ENCODE measurements at places on chromosomes 11 and 22.

GRCh38 chr22:39317084-39317774 lies 2.2 kb downstream of the RPL3 start:
- DNase-seq = no peak

DNA sequence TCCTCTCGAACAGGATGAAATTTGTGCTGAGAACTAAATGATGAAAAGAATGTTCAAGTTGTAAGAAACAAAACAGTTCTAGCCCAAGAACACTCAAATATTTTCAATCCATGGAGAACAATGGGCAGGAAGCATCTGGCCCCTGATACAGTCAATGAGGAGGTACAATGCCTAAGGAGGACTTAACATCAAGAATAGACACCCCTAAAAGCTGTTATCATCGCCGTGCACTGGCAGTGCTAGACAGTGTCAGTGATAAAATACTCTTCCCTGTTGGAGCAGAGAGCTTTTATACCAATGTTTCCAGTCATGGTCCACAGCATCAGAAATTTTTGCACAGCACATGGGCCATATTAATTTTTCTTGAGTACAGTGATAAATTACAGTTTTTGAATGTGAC lies 20.2 kb upstream of the VSTM5 start:
- DNase-seq = no peak

GRCh38 chr22:32994898-32995297 lies 63.3 kb downstream of the SYN3 start:
- no peak for DNase-seq

- DNase-seq = no peak
These were observed 18.1 kb downstream of the MCM5 start for GRCh38 chr22:35418088-35418487.

DNA sequence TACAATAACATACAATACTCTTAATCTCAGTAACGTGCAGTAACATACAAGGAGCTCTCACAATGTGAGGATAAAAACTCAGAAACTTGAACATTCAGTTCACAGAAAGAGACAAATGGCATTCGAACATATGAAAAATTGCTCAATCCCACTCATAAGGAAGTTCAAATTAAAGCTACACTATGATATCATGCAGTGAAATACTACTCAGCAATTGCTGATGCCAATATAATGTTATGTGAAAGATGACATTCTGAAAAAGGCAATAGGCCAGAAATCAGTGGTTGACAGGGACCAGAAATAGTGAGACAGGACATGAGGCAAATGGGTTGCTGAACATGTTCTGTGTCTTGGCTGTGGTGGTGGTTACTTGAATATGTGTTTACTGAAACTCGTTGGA lies 33.7 kb upstream of the PITPNB start:
- DNase-seq = no peak

DNA sequence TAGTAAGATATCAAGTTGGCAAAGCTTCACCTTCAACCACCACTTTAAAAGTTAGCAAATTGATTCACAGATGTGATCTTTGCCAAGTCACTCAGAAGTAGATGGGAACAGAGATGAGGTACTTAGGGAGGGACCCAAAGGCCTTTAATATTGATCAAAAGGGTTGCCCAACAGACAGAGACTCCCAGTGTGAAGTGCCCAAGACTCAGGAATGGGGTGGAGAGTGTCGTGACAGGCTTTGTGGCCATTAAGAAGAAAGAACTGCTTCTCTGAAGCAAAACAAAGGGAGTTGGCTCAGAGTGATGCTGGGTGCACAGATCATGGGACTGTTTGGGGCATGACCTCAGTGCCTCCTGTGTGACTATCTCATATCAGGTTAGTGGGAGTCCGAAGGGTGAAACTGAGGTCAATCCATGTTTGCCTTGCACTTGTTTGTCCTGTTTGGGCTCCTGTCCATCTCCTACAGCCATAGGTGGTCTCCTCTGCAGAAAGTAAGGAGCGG lies 132.3 kb downstream of the APIP start:
- no peak for DNase-seq

- no peak for DNase-seq
These were observed 100.4 kb upstream of the PARVA start for GRCh38 chr11:12276831-12277475.

- DNase-seq = no peak
These were observed 23.0 kb downstream of the FDX1 start for GRCh38 chr11:110452720-110453119.

DNA sequence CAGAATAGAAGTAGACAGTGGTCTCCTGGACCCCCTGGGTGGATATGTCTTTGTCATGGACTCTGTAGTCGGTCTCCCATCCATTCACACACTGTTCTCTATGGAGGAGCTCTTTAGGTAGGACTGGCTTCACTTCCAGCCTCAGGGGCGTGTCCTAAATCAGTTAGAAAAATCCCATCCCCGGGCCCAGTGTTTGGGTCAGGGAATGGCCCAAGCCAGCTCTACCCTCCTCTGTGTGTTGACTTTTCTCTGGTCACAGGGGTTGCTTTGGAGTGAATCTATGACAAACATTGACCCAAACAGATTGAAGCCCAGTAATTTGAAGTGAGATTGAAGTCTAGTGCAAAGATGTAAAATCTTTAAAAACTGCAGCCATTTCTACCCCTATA lies 34.0 kb downstream of the WEE1 start:
- no peak for DNase-seq

- no peak for DNase-seq
These were observed 252.1 kb upstream of the CCDC179 start for GRCh38 chr11:23112390-23112789.

- DNase-seq = no peak
These were observed 157.6 kb upstream of the BLID start for GRCh38 chr11:122273476-122274191.

DNA sequence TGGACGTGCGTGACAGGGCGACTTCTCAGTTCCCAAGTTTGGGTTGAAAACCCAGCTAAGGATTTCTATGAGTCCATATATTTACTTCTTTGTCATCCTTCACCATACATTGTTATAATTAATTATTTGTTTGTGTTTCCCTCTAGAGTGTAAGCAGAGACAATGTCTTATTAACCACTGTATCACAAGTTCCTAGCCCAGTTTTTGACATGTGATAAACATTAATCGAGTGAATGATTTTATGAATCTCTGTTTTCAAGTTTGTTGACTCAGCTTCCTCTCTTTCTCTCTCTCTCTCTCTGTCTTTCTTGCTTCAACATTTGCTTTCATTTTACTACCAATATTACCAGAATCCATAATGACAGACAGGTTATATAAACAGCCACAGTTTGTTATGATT lies 1259.6 kb upstream of the TENM4 start:
- DNase-seq = no peak

GRCh38 chr11:3042496-3043314 lies 14.5 kb downstream of the CARS1 start:
- DNase-seq = no peak

DNA sequence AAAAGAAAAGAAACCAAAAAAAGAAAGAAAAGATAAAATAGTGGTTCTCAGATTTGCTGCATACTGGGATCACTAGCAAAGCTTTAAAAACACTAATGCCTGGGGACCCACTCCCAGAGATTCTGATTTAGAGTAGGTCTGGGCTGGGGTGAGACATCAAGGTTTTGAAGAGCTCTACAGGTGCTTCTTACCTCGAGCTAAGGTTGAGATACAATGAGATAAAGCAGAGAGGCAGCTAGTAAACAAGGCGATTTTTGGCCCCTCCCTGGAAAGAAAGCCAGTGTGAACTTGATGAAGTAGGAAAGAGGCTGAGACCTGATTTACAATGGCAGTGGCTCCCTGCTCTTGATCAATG lies 327.6 kb upstream of the CCDC90B start:
- no peak for DNase-seq

- no peak for DNase-seq
These were observed 1.1 kb upstream of the APLP2 start for GRCh38 chr11:130068546-130068985.

- no peak for DNase-seq
These were observed 11.3 kb downstream of the PHRF1 start for GRCh38 chr11:587546-587945.

- no peak for DNase-seq
These were observed 10.4 kb downstream of the SPATA19 start for GRCh38 chr11:133834682-133835592.

- no peak for DNase-seq
These were observed 16.2 kb downstream of the MUC6 start for GRCh38 chr11:1020211-1020905.

DNA sequence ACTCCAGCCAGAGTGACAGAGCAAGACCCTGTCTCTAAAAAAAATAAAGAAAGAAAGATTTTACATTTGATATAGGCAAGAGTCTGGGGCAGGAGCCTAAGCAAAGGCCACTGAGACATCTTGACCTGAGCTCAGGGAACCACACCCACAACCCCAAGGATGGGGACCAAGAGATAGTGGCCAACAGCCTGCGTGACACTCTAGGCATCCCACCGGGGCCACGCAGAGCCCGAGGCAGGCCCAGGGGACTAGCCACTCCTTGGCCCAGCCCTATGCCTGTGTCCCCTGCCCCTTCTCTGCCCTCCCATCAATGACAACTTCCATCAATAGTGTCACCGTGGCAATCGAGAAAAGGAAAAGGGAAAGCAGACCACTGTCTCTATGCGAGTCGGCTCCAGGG lies 41.1 kb downstream of the MN1 start:
- DNase-seq = no peak

GRCh38 chr11:111633248-111633647 lies 31.0 kb downstream of the SIK2 start:
- DNase-seq = no peak

DNA sequence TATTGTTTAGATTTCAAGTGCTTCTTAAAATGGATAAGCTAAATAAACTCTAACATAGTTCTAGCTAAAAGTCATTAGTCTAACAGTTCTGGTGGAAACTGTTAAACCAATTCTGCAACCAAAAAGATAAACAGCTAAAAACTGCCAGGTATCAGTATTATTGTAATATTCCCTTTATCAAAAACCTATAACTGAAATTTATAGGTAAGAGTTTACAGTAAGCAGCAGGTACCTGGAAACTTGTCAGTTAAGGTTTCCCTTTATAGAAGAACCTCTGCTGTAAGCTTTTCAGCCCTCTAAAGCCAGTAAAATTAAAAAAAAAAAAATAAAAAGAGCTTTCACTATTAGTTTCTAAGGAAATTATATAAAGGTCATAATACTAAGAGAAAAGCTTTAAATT lies 61.0 kb downstream of the LIF start:
- no peak for DNase-seq

DNA sequence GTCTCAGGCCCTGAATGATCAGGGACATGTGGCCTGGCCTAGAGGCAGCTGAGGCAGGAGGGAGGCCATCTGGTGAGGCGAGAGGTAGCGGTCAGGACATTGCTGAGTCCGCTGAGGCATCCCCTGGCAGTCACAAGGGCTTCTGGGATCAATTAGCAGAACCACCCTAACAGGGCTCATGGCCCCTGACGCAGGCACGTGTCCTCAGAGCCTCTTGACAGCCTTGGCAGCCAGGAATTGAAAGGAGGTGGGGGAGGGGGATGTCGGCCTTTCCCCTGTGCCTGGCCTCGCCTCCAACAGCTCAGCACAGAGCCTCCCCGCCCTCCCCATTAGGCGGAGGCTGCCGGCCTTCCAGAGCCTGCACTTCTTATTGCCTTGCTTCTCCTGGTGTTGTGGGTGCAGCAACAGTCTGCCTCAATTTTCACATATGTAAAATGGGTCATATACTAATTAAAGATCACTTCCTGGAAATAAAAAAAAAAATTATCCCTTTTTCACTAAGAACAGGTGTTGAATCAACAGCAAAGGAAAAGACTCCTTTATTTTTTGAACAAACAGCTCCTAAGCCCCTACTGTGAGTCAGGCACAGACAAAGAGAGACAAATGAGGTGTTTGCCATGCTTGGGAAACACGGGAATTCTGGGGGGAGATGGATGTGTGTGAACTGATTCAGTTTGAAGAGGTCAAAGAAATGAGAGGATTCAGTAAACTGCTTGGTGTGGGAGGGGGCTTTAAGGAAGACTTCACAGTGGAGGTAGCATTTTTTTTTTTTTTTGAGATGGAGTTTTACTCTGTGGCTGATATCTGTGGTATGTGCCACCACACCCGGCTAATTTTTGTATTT lies 55.3 kb downstream of the NFAM1 start:
- DNase-seq = no peak

DNA sequence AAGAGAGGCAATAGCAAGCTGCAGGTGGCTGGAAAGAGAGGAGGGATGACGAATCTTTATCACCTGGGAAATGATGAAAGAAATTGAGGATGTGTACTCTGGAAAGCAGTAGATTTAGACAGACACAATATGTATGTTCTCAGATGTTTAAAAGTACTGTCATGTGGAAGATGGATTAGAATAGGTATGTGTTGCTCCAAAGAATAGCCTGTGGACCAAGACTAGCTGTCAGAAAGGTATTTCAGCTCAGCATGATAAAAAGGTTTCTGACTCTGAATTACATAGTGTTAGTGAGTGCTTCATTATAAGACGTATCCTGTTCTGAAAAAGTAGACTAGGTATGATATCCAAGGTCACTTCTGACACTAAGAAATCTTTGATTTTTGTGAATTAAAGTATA lies 322.4 kb downstream of the CNTN5 start:
- no peak for DNase-seq

DNA sequence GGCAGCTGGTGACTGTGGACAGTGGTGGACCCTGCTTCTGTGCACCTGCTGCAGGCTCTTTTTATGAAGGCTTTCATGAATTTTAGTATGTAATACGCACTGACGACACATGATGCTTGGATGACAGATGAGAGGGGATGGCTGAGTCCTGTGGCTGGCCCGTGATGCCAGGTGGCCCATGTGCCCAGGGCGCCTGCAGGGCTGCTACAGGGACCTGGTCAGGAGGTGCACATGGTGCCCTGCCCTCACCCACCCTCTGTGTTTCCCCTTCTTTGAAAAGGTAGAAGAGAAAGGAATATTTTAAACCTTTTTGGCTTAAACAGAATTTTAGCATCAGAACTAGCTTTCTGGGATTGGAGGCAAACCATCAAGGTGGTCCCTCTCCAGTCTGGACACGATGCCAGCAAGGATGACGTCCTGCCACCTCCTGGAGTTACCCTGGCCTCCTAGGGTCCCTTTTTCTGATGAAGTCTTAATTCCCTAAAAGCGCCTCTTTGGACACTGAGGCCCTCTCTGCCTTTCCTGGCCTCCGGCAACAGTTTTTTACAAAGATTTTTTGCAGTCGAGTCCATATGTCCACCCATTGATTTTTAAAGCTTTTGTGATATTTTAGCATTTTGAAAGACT lies 5.4 kb upstream of the RANBP1 start:
- no peak for DNase-seq

DNA sequence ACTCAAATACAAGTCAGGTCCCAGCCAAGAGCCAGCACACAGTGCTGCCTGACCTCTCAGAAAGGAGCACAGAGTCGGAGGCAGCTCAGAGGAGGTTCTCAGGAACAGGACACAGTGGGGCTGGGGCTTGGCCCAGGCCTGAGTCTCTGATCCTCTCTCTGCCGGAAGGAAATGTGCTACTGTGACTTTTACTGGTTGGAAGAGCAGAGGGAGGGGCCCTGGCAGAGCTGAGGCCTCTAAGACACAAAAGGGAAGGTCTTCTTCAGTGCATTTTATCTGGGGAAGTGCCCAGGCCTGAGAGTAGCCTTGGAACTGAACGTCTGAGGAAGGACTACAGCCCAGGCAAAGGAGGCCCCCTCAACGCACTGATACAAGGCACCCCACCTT lies 16.2 kb upstream of the CASTOR1 start:
- DNase-seq = no peak
